ENCODE measurements at places on chromosomes 13 and 19.

- no peak for DNase-seq
Observed at GRCh38 chr13:35478271-35479037, 2.0 kb upstream of the MAB21L1 start.

DNA sequence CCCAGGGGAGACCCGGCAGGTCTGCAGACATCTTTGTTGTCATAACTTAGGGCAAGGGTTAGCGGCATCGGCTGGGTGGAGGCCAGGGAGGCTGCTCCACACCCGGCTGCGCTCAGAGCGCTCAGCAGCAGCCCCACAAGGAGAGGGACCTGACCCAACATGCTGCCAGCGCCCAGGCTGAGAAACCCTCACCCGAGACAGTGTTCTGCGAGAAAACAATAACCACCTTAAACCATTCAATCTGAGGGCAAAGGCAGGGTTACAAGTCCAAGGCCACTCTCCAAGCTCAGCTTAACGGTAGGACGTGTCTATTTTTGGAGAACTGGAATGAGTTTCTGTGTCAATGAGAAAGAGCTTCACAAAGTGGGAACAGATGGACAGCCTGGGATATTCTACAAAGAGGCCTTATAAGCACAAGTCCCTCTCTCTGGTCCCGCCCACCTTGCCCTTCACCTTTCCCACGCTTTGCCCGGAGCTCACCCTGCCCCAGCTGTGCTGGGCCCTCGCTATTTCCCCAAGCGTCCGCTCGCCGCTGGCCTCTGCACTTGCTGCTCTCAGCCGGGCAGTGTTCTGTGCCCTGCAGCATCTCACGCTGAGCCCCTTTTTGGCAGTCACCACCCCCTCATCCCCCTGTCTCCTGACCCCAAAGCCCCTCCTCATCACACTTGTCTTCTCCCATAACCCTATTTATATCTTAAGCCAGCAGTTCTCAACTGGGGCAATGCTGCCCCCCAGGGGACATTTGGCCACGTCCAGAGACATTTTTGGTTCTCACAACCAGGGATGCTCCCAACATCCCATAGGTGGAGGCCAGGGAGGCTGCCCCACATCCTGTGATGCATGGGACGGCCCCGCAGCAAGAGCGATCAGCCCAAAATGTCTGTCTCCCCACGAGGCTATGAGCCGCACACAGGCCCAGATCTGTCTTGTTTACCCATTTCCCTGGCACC lies 17.6 kb downstream of the PPP1R12C start:
- no peak for DNase-seq

DNA sequence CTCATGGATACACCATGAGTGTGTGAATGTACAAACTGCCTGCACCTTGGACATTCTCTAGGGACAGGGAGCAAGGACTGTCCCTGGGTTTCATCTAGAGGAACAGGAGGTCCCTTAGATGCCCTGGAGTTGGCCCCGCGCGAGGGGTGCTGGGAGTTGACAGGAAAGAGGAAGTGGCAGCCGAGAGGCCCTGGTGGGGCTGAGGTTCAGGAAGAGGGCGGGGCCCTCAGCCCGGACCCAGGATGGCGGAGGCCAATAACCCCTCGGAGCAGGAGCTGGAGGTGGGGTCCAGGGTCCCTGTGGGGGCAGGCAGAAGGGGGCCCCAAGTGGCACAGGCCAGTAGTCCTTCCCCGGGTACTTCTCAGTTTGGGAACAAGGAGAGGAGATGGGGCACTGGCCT lies 6.9 kb downstream of the PKN1 start:
- DNase-seq, result peak; percentile 75

GRCh38 chr19:50992666-50993035 lies 8.8 kb downstream of the KLK8 start:
- no peak for DNase-seq

DNA sequence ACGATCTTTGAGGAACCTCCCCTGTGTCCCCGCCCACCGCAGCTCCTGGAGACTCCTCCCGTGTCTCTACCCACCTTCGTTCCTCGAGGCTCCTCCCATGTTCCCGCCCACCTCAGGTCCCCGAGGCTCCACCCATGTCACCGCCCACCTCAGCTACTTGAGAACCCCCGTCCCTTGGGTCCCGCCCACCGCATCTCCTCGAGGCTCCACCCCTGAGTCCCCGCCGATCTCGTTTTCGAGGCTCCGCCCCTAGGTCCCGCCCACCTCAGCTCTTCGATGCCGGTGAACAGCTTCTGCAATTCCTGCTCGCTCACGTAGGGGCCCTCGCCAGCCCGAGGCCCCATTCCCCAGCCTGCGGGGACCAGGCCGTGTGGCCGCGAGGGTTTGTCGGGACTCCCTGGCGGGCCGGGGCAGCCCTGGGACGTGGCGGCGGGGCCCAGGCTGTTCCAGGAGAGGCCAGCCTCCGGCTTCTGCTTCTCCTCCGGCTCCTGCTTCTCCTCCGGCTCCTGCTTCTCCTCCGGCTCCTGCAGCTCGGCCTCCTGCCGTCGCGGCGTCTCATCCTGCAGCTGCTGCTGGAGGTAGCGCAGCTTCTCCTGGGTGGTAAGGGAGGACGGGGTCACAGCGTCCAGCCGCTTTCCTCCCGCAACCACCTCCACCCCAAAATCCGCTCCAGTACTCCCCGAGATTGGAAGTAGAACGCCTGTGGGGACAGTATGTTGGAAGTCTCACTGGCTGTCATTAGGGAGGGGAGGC lies 16.7 kb downstream of the TSKS start:
- DNase-seq, result peak; percentile 66

DNA sequence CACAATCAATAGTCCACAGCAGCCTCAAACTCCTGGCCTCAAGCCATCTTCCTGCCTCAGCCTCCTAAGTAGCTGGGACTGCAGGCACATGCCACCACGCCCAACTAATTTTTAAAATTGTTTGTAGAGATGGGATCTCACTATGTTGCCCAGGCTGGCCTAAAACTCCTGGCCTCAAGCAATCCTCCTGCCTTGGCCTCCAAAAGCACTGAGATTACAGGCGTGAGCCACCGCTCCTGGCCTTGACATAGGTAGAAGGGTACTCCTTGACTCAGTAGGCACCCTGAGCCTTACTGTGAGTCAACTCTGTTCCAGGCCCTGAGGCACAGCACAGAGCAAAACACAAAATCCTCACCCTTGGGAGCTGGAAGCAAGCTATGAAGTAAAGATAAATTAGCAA lies 7.8 kb downstream of the TNPO2 start:
- DNase-seq, result no peak

DNA sequence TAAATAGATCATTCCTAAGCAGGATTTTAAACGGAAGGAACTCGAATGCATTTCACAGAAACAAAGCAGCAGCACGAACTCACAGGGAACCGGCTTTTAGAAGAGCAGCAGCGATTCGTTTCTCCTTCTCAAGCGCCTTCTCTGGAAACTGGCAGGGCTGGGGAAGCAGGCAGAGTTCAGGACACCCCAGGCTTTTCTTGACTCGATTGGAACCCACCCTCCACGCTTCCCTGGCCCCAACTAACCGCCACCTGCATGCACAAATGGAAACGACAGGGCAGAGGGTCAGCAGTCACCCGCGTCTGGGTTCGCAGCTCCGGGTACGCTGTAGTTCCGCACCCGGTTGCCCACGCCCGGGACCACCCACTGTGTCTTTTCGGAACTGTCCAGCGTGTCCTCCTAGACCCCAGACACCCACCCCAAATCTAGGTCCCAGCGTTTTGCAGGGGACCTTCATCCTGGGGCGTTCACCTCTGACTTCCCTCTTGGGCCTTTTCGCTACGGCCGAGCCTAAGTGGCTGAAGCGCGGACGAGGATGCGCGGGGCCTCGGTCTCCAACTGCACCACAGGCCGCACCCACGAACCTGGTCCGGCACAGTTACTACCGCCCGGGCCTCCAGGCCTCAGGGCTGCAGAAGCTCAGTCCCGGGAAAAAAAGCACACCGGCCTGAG lies 500 bp downstream of the ZFP30 start:
- no peak for DNase-seq

- DNase-seq, result peak; percentile 64
Observed at GRCh38 chr13:113951246-113951999, 22.5 kb downstream of the C13orf46 start.

DNA sequence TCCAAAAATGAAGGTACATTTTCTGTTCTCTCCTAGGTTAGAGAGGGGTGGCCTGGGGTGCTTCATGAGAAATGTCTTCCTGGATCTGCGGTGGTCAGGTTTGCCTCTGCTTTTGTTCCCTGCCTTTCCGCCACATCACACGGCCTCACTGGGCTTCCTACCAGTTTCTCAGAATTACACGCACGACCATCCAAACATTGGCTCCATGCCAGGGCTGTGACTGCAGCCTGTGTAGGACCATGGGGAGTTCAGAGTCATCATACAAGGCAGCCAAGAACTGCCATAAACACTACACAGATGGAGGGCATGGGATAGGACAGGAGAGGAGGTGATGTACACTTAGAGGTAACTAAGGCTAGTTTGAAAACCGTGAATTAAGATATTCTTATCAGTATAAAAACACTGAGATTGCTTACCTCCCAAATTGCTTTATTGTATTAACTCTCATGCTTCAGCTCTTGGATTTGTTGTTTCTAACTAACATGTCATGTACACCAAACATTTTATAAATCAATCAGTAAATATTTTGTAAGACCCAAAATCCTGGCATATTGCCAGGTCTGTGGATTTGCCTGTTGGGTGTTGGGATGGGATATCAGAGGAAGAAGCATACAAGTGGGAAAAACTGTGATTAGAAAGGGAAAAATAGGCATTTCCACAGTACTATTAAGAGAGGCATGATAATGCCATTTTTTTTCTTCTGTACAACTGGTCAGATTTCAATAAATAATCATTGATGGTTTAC lies 45.2 kb downstream of the CDADC1 start:
- DNase-seq, result no peak

DNA sequence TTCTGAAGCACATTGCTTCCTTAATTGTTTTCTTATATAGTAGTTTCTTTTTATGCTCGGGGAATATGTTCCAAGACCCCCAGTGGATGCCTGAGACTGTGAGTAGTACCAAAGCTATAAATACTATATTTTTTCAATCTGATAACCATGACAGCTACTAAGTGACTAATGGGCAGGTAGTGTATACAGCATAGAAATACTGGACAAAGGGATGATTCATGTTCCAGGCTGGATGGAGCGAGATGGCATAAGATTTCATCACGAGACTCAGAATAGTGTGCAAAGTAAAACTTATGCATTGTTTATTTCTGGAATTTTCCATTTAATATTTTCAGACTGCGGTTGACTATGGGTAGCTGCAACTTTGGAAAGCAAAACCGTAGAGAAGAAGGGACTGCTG lies 47.9 kb upstream of the OLFM4 start:
- DNase-seq, result no peak

GRCh38 chr19:34733746-34734536 lies at the start of gene ZNF181:
Gene ZNF181, plus strand, starts transcription at chr19:34734243. Its CDS starts 795 bp downstream, at chr19:34735038.
- peak; percentile 59 for DNase-seq

GRCh38 chr19:9054765-9055164 lies 32.1 kb upstream of the OR1M1 start:
- DNase-seq, result no peak

GRCh38 chr13:46341112-46341711 lies 45.8 kb downstream of the RUBCNL start:
- DNase-seq, result no peak

DNA sequence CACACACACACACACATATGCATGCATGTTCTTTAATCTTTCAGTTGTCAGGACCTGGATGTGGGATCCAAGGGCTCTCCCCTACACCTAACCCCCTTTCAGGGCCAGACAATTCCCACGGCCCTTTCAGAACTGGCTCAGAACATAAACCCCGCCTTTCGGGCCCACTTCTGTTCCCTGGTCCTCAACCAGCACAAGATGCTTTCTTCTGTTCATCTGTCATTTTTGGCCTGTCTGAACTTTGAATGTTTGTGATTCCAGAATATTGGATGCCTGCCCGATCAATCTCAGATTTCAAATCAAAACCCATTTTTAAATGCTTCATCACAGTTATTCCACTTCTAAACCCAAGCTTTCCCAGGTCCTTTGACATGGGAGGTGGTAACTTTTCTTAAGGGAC lies 167.3 kb downstream of the USP12 start:
- DNase-seq, result no peak

DNA sequence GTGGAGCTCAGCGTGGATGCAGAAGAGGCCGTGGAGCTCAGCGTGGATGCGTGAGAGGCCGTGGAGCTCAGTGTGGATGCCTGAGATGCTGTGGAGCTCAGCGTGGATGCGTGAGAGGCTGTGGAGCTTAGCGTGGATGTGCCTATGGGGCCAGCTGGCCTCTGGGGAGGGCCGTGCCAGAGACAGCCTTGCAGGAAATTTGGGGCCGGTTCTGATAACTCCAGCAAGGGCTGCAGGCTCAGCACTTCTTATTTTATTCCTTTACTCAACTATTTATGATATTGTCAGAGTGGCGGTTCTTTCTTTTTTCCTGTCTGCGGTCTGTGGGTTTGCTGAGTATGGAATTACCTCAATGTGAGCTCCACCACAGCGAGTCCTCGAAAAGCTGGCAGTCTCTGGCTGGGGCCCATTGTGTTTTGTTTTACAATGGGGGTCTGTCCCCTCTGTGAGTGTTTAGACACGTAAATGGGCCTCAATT lies 17.8 kb upstream of the TMEM255B start:
- no peak for DNase-seq

DNA sequence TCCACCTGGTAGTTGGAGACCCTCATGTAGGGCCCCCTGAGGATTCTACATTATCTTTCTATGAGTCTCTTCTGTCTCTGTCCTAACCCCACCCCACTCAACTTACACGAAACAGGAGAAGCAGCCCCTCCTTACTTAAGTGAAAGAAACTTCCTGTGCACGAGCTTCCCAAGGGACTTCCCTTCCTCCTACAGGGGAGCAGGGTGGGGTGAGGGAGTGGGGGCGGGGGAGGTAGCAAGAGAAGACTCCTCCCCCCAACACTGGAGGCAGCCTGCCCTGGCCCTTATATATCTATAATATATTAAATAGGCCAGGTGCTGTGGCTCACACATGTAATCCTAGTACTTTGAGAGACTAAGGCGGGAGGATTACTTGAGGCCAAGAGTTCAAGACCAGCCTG lies 5.5 kb upstream of the PDE4C start:
- DNase-seq, result no peak

GRCh38 chr13:89930861-89931260 lies 1416.6 kb upstream of the MIR17HG start:
- DNase-seq, result no peak

DNA sequence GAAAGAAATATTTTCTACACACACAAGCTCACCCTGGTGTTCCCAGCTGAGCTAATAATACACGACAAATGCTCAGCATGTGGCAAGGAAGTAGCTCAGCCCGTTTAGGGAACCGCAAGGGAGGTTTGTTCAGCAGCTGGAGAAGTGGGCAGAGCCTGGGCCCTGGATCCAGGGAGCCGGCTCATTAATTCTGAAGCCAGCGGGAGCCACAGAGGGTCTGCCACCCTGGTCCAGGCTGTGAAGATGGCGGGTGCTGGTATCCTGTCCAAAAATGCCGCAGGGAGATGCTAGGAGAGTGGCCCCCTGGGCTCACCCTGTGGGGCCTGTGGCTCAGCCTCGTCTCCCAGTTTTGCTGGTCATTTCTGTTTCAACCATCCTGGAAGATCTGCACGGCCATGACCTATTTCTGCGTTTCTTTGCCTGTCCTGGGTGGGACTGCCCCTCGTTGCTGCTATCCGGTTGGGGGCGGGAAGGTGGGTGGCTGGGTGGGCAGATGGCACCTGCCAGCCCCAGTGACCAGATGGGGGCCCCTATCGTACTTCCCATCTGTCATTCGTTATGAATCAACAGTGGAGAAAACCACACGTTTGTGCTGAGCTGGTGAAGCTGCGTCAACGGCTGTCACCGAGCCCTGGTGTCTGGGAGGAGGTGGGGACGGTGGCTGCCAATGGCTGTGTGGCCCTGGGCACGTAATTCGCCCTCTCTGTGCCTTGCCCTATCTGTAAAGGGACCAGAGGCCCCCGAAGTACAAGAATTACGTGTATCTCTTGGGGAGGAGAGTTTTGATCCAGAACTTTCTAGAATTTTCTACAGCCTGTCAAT lies 2.7 kb upstream of the GNA15 start:
- peak; percentile 44 for DNase-seq
